ENCODE measurements at places on chromosomes 1 and 21.
A peak's percentile ranks its signal among the peaks of the same experiment; 100 is the strongest.

DNA sequence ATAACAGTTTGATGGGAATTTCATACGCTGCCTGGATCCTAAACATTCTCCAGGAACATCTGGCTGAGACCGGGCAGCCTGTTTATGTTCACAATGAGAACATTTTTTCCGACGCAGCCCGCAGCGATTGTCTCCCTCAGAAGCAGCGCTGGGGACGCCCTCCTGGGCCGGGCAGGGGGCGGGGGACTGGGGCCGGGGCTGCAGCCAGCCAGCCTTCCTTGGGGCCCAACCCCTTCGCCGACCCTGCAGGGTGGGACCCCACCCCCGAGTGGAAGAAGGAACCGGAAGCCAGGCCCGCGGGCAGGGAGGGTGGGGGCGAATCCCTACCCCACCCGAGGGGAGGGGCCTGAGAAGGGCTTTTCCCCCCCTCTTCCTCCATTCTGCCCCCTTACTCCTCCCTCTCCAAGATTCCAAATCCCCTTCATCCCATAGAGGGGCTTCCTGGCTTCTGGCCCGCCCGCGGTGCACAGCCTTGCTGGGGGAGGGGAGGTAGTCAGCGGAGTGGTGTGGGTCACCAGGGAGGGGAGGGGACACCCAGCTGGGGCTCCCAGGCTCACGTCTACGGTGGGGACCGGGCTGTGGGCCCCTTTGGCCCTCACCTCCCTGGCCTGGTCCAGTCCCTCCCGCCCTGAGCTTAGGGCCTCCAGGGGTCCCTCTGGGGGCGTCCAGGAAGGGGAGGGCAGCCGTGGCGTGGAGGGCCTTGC, 60.6 kb downstream of the WNT9A start:
- H3K27ac ChIP-seq = peak overlapping the region; percentile 93
- H3K36me3 ChIP-seq = no peaks in the 10 kb centered on the region

DNA sequence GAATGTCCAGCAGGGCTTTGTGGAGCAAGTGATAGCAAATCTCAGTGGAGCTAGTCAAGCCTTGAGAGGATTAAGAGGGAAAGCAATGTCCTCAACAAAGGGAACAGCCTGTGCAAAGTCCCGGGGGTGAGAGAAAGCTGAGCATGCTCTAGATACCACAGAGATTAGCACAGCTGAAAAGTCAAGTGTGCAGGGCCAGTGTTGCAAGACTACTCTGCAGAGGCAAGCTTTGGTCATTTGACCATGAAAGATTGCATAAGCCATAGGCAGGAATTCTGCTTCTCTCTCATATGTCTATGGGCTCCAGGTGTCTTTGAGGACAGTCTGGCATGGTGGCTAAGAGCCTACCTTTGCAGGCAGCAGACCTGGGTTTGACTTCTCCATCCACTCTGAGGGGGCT, 181.0 kb upstream of the JUN start:
- H3K4me3 ChIP-seq = no peak overlapping the region
- peaks cover 10% of the 10 kb centered on the region for H3K4me1 ChIP-seq
- no peaks in the 10 kb centered on the region for H3K36me3 ChIP-seq
- no peak for DNase-seq
- H3K27ac ChIP-seq = no peak overlapping the region

- H3K4me1 ChIP-seq = no peaks in the 10 kb centered on the region
- no peaks in the 10 kb centered on the region for H3K36me3 ChIP-seq
- no peak for DNase-seq
- H3K27me3 ChIP-seq = no peaks in the 10 kb centered on the region
These were observed 27.4 kb downstream of the CACHD1 start for GRCh38 chr1:64497088-64497883.

GRCh38 chr1:201149400-201149799, 4.9 kb downstream of the TMEM9 start:
- no peaks in the 10 kb centered on the region for H3K36me3 ChIP-seq
- H3K4me3 ChIP-seq = no peak overlapping the region
- no peak for DNase-seq
- H3K27me3 ChIP-seq = no peaks in the 10 kb centered on the region

DNA sequence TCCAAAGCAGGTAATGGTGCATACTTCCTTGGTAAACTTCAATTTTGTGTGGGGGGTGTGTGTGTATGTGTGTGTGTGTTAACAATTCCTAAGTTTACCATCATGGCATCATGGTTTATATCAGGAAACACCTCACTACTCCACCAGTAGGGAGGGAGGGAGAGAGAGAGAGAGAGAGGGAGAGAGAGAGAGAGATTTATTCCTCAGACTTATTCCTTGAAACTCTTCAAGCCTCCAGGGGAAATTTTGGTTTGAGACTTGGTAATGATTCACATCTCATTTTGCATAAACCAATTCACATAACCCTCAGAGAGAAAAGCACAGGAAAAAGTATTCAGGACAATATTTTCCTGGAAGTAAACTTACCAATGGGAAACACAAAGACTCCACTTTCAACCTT, 115.0 kb downstream of the TTLL7 start:
- H3K4me1 ChIP-seq = no peaks in the 10 kb centered on the region
- H3K36me3 ChIP-seq = no peaks in the 10 kb centered on the region
- H3K27ac ChIP-seq = no peak overlapping the region
- DNase-seq = no peak
- H3K4me3 ChIP-seq = no peak overlapping the region
- no peaks in the 10 kb centered on the region for H3K27me3 ChIP-seq

- H3K36me3 ChIP-seq = no peaks in the 10 kb centered on the region
- H3K4me3 ChIP-seq = no peak overlapping the region
- no peak for DNase-seq
- no peaks in the 10 kb centered on the region for H3K27me3 ChIP-seq
- H3K27ac ChIP-seq = no peak overlapping the region
- no peaks in the 10 kb centered on the region for H3K4me1 ChIP-seq
These were observed 23.6 kb downstream of the MCOLN3 start for GRCh38 chr1:85024736-85025135.

- H3K27ac ChIP-seq = no peak overlapping the region
- no peak overlapping the region for H3K4me3 ChIP-seq
- DNase-seq = no peak
- H3K36me3 ChIP-seq = no peaks in the 10 kb centered on the region
These were observed 230.7 kb downstream of the RPS6KC1 start for GRCh38 chr1:213281640-213282301.

DNA sequence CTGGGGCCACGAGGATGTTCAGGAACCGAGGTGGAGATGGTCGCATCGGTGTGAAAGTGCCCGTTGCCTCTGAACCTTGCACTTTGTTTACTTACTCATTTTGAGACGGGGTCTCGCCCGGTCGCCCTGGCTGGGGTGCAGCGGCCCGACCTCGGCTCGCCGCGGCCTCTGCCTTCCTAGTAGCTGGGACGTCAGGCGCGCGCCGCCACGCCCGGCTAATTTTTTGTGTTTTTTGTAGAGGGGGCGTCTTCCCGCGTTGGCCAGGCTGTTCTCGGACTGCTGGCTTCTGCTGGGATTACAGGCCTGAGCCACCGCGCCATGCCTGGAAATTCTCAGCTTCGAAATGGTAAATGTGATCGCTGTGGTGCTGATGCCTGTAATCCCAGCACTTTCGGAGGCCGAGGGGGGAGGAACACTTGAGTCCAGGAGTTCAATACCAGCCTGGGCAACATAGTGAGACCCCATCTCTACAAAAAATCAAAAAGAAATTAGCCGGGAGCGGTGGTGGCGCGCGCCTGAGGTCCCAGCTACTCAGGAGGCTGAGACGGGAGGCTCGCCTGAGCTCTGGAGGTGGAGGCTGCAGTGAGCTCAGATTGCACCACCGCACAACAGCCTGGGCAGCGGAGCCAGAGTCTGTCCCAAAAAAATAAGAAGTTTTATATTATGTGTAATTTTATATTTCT, 684 bp upstream of the MRPL20 start:
- peaks cover 7% of the 10 kb centered on the region for H3K4me1 ChIP-seq
- DNase-seq = no peak
- H3K27me3 ChIP-seq = no peaks in the 10 kb centered on the region
- no peaks in the 10 kb centered on the region for H3K36me3 ChIP-seq

- H3K27ac ChIP-seq = no peak overlapping the region
- no peaks in the 10 kb centered on the region for H3K4me1 ChIP-seq
- DNase-seq = no peak
- H3K27me3 ChIP-seq = no peaks in the 10 kb centered on the region
- H3K4me3 ChIP-seq = no peak overlapping the region
These were observed 922.8 kb upstream of the ADGRL4 start for GRCh38 chr1:79929356-79929755.

DNA sequence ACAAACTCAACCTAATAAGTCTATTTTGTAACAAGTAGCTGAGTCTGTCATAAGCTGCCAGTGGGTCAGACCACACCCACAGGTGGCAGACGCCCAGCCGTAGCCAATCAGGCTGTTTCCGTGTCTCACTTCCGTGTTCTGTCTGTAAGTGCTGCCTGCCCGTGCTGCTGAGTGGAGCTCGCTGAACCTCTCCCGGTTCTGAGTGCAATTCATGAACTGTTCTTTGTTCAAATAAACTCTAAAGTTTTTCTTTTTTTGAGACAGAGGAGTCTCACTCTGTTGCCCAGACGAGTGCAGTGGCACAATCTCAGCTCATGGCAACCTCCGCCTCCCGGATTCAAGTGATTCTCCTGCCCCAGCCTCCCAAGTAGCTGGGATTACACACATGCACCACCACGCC, 25.1 kb downstream of the POFUT2 start:
- no peak for DNase-seq
- H3K4me3 ChIP-seq = no peak overlapping the region
- no peaks in the 10 kb centered on the region for H3K36me3 ChIP-seq
- H3K27me3 ChIP-seq = no peaks in the 10 kb centered on the region
- H3K27ac ChIP-seq = no peak overlapping the region

- DNase-seq = no peak
- no peaks in the 10 kb centered on the region for H3K27me3 ChIP-seq
- H3K4me1 ChIP-seq = no peaks in the 10 kb centered on the region
- H3K27ac ChIP-seq = no peak overlapping the region
These were observed 484.3 kb downstream of the LMO4 start for GRCh38 chr1:87812871-87813577.

DNA sequence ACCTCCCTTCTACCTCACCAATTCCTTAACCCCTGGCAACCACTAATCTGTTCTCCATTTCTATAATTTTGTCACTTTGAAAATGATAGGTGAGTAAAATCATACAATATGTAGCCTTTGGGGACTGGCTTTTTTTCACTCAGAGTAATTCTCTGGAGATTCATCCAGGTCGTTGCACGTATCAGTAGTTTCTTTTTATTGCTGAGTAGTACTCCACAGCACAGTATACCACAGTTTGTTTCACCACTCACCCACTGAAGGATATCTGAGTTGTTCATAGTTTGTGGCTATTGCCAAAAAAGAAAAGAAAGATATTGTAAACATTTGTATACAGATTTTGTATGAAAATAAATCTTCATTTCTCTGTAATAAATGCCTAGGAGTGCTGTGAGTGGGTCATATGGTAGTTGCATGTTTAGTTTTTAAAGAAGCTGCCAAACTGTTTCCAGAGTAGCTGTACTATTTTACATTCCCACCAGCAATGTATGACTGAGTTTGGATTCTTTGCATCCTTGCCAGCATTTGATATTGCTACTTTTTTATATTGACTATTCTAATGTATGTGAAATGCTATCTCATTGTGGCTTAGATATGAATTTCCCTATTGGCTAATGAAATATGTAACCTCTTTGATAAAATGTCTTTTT, 3.7 kb downstream of the CHD1L start:
- no peaks in the 10 kb centered on the region for H3K36me3 ChIP-seq
- H3K27me3 ChIP-seq = no peaks in the 10 kb centered on the region
- no peak for DNase-seq
- H3K27ac ChIP-seq = no peak overlapping the region
- no peaks in the 10 kb centered on the region for H3K4me1 ChIP-seq
- H3K4me3 ChIP-seq = no peak overlapping the region

GRCh38 chr1:44423591-44424537, 18.8 kb downstream of the RNF220 start:
- no peaks in the 10 kb centered on the region for H3K36me3 ChIP-seq
- H3K27ac ChIP-seq = no peak overlapping the region
- peak; percentile 57 for DNase-seq
- H3K4me1 ChIP-seq = no peaks in the 10 kb centered on the region
- peaks cover 21% of the 10 kb centered on the region for H3K27me3 ChIP-seq

DNA sequence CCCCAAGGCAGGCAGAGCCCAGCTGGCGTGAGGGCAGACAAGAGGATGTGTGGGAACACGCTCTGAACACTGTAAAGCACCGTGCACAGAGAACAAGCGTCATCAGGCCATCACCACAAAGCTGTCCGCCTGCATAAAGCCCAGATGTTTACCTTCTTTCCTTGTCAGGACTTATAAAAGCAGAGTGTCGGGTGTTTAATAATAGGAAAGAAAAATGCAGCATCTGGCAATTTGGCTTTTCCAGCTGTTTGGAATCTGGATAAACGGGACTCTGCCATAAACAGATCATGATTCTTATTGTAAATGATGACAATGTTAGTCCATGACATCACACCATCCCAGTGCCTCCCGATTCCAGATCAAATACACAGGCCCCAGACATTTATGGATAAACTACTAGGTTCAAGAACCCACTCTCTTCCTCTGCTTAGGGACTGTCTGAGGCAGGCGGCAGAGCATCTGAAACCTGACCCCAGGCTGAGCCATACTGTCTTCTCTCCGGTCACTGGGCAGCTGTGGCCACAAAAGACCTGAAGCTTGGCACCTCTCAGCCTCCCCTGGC, 4.2 kb downstream of the GLIS1 start:
- peaks cover 6% of the 10 kb centered on the region for H3K27me3 ChIP-seq
- DNase-seq = no peak
- no peaks in the 10 kb centered on the region for H3K4me1 ChIP-seq
- no peak overlapping the region for H3K27ac ChIP-seq

DNA sequence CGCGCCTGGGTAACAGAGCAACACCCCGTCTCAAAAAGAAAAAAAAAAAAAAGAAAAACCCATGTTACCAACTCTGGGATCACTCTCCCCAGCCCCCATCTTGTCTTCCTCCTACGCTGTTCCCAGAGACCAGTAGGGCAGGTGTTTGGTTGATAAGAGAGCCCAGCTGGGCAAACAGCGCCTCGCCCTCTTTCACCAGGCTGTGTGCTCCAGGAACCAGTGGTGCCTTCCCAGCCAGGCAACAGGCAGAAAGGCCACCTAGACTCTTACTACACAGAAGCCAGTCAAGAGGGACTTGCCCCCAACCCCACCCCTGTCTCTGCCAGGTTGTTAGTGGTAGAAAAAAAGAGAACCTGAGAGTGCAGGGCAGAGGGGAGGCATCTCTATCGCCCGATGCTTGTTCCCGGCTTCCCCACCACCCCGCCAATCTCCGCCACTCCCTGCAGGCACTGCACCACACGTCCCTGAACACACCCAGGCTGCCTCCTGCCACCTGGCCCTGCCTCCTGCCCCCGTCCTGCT, 14.0 kb upstream of the CTRC start:
- H3K4me3 ChIP-seq = no peak overlapping the region
- H3K27ac ChIP-seq = no peak overlapping the region
- H3K27me3 ChIP-seq = no peaks in the 10 kb centered on the region
- no peak for DNase-seq
- H3K4me1 ChIP-seq = no peaks in the 10 kb centered on the region

DNA sequence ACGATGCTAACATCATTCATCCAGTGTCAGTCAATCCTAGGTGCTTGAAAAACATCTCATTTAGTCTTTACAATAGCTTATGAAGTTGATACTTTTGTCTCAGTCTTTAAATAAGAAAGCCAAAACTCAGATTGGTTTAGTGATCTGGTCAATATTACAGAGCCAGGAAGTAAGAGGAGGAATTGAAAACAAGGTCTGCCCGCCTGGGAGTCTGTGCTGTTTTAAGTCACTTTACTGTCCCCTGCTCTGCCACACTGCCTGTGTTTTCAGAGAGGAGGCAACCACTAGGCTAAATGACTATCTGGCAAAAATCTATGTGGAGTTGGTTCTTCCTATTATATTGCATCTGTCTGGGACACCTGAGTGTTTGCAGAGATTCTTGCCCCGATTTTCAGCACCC, 62.3 kb downstream of the ST6GALNAC3 start:
- H3K4me3 ChIP-seq = no peak overlapping the region
- DNase-seq = no peak
- peak overlapping the region; percentile 44 for H3K27ac ChIP-seq
- H3K4me1 ChIP-seq = no peaks in the 10 kb centered on the region
